Uterine smooth muscle cell (primary cell): ENCODE measurements at places on chromosomes 1 and 21. TPM values are rescaled to one million over a fixed set of nuclear protein-coding genes. Genes with fewer than 3 reads are reported as not detected.

SPRR1A gene
- not detected in 2 replicates for total RNA-seq

ORC1 gene
- total RNA-seq: 3.4 and 13.4 TPM in 2 replicates

CRYAA gene
- total RNA-seq: not detected in 2 replicates

C1orf210 gene
- total RNA-seq: 0.11 TPM in 1 of 2 replicates, not detected in the other

BTF3L4 gene
- 66.4 and 76.2 TPM in 2 replicates for total RNA-seq
